ENCODE measurements at places on chromosomes 1 and 21. TPM values are rescaled to one million over a fixed set of nuclear protein-coding genes. Genes with fewer than 3 reads are reported as not detected.

The C8B gene
- total RNA-seq: 0.06 TPM

The NBPF6 gene
- not detected for total RNA-seq

The OR6K3 gene
- total RNA-seq: not detected

The PKP1 gene
- 0.22 TPM for total RNA-seq

The CAMTA1 gene
- 204 TPM for total RNA-seq

The TRPM2 gene
- total RNA-seq: 4.0 TPM

The NAV1 gene
- 43.6 TPM for total RNA-seq

The LCA5L gene
- 4.3 TPM for total RNA-seq

The BMP8B gene
- total RNA-seq: 7.8 TPM

The FMO1 gene
- 75.7 TPM for total RNA-seq

The VSIG8 gene
- total RNA-seq: not detected

The MOV10 gene
- 58.5 TPM for total RNA-seq

The FOXD2 gene
- 14.3 TPM for total RNA-seq

The CFAP141 gene
- 0.66 TPM for total RNA-seq

The LCE6A gene
- not detected for total RNA-seq

The TMEM200B gene
- 19.3 TPM for total RNA-seq

The CYP4A22 gene
- total RNA-seq: not detected

The ADCY10 gene
- 0.79 TPM for total RNA-seq

The TNFRSF25 gene
- total RNA-seq: 9.5 TPM

The S100B gene
- total RNA-seq: 415 TPM

The STIL gene
- 6.6 TPM for total RNA-seq

The OR6P1 gene
- not detected for total RNA-seq

The MASP2 gene
- not detected for total RNA-seq

The SUCO gene
- total RNA-seq: 81.0 TPM

The GIPC2 gene
- total RNA-seq: 1.2 TPM

The FCRLB gene
- total RNA-seq: 2.4 TPM

The LCE1A gene
- not detected for total RNA-seq

The TP53BP2 gene
- total RNA-seq: 36.3 TPM

The BLACAT1 gene
- 0.44 TPM for total RNA-seq

The SLC1A7 gene
- 0.06 TPM for total RNA-seq

The FNDC10 gene
- total RNA-seq: 4.8 TPM
